ENCODE measurements at places on chromosomes 11 and 22.

DNA sequence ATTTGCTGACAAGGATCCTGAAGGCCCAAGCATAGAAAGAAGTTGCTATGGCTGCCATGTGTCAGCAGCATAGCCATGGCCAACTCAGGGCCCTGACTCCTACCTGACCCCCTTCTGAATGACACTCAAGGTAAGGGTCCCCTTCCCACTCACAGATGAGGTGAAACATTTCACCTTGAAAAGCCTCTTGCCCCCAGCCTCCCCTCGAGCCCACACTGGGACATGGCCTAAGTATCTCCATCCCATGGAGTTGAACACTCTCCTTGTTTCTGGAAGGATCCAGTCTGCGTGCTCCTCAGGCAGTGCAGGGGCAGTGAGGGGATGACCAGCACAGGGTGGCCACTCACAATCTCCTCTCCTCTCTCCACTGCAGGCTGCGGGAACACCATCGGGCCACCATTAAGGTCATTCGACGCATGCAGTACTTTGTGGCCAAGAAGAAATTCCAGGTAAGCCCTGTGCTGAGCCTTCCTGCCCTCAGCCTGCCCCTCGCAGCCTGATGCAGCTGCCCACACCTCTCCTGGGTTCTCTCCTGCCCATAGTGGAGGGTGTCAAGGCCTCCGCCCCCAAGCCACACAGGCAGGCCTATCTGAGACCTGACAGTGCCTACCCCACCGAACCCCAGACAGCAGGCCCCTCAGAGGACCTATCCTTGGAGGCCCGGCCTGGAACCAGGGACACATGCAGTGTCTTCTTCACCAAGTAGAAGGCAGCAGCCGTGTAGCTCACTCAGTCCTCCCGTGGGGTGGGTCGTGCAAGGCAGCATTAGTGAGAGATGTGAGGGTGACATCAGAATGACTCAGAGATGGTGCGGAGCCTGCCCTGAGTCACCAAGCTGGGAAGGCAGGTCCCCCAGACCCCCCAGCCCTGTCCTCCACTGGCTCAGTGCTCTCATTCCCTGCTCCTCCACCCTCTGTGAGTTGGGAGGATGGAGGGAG is 68.9 kb upstream of the KCNQ1OT1 start:
- peak; percentile 1 for DNase-seq

DNA sequence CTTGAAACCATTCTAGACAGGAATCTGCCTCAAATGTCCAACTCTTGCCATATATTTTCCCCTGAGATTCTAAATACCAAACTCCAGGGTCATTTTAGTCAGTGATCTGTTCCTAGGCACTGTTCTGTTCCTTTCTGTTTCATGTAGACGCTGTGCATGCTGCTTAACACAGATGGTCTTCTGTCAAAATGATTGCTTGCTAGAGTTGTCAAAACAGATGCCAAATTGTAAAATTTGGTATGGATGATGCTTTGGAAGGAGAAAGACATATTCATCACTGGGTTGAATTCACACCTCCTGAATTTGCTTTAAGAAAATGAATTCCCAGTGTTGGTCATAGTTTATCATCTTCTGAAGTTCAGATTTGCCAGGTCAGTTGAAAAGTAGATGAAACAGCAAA is 425.9 kb downstream of the ETS1 start:
- no peak for DNase-seq

DNA sequence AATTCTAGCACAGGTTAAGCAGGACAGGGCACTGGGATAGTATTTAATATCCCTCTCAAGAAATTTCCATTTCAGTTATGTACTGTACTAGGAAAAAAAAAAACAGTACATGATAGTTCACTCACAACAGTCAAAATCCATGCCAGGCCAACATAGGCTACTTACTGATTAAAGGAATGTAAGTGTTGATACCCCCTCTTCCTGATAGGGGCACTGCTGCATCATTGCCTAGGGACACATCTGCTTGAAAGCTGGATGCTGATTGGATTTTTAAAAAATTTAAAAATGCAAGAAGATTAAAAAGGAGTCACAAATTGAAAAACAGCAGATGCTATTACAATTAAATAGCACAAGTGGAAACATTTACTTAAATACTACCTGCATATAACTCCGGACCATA is 43.4 kb downstream of the APOL5 start:
- DNase-seq = no peak

DNA sequence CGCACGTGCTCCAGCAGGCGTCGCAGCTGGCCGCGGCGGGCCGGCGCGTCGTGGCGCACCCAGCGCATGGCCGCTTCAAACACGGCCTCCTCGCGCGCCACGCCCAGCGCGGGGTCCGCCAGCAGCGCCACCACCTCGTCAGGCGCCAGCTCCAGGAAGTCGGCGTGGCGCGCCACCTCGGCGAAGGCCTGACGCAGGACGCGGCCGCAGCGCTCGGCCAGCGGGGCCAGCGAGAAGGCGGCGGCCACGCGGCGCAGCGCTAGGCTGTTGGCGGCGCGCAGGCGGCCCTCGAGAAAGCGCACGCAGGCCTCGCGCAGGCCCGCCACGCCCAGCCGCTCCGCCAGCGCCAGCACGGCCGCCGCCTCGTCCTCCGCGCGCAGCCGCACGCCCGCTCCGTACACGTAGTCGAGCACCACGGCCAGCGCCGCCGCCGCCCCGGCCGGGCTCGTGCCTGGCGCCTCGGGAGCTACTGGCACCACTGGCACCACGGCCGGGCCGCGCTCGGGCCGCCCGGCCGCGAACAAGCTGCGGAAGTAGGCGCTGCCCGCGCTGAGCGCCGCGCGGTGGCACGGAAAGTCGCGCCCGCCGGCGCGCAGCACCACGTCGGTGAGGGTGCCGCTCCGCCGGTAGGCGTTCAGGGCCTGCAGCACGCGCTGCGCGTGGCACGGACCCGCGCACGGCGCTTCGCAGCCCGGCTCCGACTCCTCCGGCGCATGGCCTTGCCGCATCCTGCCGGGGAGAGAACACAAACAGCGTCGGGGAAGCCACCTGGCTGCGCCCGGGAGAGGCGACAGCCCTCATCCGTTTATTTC is 2.9 kb downstream of the KLHL35 start:
- peak; percentile 26 for DNase-seq
